Foreskin keratinocyte (primary cell): ENCODE measurements at places on chromosomes 5 and 9. TPM values are rescaled to one million over a fixed set of nuclear protein-coding genes. Genes with fewer than 3 reads are reported as not detected.

TTC16 gene
- total RNA-seq, result not detected in 2 replicates

MLANA gene
- total RNA-seq, result not detected in 2 replicates

CARTPT gene
- not detected in 2 replicates for total RNA-seq

SLC46A2 gene
- not detected in 2 replicates for total RNA-seq

HK3 gene
- total RNA-seq, result not detected in 2 replicates

CSF2 gene
- 7.9 and 25.2 TPM in 2 replicates for total RNA-seq

PRSS3 gene
- total RNA-seq, result 89.9 and 199 TPM in 2 replicates

GRCh38 chr5:132381614-132382013 lies 12.1 kb downstream of the SLC22A5 start:
- no peak for DNase-seq

- no peak for DNase-seq
These were observed 73.8 kb upstream of the RAI14 start for GRCh38 chr5:34582371-34582770.

- DNase-seq, result no peak
These were observed 628 bp downstream of the SYNPO start for GRCh38 chr5:150641006-150641570.

GRCh38 chr9:129909851-129910250 lies 74.6 kb downstream of the USP20 start:
- no peak for DNase-seq

DNA sequence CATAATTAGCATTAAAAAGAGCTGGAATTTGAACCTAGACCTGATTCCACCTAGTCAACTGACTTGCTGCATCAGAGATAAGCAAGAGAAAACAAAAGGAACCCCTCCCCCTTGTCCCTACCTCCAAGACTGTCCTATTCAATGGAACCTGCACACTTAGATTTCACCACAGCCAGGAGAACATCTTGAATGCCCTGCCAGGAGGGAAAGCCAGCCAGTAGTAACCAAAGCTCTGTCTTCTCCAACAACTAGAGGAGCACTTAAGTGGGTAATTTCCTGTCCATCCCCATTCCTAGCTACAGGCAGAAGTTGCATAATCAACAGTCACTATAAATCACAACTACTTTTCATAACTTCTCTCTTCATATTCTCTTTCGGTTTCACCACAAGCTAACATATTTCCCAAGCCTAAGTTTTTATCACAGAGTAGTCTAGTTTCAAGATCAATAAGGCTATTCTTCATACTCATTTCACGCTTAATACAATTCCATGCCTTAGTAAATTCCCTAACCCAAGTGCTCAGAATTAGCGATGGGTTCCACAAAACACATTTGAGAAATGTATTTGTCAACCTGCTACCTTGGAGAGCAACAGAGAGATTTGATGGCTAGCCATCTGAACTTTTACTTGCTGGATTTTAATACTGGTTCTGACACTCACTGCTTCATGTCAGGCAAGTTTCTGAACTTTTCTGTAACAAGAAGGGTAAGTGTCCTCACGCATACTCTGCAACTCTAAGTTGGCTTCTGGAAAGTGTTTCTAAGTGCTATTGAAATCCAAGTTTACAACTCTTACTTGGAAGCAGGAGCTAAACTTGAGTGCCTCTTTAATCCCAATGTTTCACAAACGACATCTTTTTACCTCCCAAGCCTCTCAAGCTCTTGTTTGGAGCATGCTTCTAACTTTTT lies 2.0 kb downstream of the DENND1A start:
- DNase-seq, result no peak

DNA sequence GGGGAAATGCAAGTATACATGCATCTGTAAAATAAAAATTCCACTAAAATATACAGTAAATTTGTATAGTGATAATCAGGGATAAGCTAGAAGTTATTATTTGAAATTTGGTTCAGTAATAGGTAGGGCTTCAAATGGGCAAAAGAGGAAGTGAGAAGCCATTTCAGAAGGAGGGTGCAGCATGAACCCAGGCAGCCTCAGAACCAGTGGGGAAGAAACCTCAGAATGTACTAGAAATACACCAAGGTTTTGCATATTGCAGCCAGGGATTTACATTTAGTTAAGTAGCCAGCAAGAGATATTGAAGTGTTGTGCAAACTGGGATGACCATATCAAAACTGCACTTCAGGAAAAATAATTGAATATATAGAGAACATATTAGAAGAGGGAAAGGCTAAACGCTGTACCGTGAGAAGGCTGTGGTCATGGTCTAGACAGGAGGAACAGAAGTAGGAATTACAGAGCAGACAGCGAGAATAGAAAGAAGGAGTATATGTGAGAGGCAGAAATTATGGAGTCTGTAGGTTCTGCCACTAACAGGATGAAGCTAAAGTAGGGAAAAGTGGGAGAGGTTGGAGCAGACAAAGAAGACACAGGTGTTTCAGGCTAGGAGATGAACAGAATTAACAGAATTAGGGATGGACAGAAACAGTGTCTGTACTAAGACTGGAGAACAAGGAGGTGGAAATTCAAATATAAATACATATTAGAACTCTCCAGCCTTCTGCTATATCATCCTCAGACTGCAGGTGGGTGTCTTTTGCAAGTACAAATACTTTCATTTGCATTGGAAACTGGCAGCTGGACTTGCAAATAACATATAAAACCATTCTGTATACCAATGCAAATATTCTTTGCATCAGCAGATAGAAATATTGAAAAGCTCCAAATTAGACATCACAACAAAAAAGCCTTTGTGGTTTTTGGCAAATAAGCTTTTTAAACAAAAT lies 335.6 kb downstream of the ZNF608 start:
- DNase-seq, result no peak

DNA sequence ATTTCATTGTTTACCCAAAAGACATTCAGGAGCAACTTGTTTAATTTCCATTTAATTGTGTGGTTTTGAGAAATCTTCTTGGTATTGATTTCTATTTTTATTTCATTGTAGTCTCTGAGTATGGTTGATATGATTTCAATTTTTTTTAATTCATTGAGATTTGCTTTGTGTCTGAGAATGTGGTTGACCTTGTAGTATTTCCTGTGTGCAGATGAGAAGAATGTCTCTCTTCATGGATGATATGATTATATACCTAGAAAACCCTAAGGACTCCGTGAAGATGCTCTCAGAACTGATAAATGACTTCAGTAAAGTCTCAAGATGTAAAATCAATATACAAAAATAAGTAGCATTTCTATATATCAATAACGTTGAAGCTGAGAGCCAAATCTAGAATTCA lies 202.4 kb upstream of the CDH9 start:
- no peak for DNase-seq

- DNase-seq, result no peak
These were observed 3.5 kb upstream of the OR5C1 start for GRCh38 chr9:122785269-122785668.

DNA sequence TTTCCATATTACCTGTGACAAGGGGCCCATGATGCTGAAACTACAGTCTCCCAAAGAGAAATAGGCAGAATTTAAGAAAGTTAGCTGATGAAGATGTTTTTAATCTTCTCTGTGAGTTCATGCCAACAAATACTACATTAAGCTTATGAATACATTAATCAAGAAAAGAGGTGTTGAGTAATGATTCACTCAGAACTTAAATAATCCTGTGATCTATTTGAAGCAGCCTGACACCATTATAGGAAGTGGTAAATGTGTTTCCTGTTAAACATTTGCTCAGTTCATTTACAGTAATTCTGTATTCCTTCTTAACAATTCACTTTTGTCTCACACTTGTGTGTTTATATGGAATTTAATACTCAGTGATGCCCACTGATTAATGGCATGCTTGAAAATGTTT lies 75.0 kb upstream of the IZUMO3 start:
- DNase-seq, result no peak

- peak; percentile 32 for DNase-seq
These were observed 64.9 kb upstream of the OSMR start for GRCh38 chr5:38780945-38781344.

GRCh38 chr9:37974506-37975173 lies 70.7 kb upstream of the SLC25A51 start:
- no peak for DNase-seq

- no peak for DNase-seq
These were observed 280.4 kb downstream of the CAAP1 start for GRCh38 chr9:26612211-26612610.

GRCh38 chr9:33234511-33235467 lies 5.2 kb upstream of the SPINK4 start:
- peak; percentile 75 for DNase-seq

DNA sequence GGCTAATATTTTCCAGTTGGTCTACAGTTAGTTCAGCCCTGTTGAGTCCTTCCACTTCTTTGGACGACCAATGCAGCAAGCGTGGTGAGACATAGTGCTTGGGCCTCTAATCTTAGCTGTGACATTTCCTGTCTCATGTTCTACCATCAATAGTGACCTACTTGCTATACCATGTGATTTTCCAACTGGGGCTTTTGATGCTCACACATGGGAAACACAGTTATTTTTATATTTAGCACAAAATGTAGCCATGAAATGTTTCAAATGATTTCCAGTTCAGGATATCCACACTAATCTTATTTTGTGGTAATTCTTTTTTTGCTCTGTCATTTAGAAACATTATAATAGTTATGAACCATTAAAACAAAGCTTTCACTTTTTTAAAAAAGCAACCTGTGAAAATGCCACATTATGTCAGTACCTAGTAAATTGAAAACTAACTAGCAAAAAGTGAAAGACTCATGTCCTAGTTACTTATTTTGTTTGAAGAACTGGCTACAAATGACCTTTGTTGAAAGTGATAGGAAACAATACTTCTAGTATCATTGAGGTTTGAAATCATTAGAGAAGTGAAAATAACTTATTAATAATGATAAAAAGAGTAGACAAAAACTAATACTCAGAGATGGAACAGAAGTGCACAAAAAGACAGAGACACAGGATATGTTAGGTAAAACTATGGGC lies 18.3 kb downstream of the MARCHF3 start:
- no peak for DNase-seq

GRCh38 chr9:15468145-15468544 lies 42.6 kb downstream of the PSIP1 start:
- no peak for DNase-seq

DNA sequence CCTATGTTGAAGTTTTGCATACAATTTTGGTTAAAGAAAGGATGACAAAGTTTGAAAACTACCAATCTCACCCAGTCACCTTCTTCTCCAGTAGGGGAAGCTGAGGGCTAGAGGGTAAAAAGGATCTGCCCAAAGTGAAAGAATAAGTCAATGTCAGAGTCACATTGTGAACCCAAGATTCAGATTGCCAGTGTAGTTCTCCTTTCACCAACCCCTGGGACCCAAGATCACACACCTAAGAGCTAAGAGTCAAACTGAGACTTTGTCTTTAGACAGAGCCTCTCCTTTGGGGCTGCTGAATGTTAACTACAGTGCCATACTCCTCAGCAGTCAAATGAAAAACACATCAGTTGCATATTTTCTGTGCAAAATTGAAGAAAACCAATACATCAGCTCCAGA lies 210.6 kb downstream of the ATP10B start:
- no peak for DNase-seq
